ENCODE measurements at places on chromosomes 3 and 15. TPM values are rescaled to one million over a fixed set of nuclear protein-coding genes. Genes with fewer than 3 reads are reported as not detected.

- no peaks in the 10 kb centered on the region for H3K4me1 ChIP-seq
- H3K36me3 ChIP-seq, result no peaks in the 10 kb centered on the region
- DNase-seq, result no peak
- no peak overlapping the region for H3K27ac ChIP-seq
Observed at GRCh38 chr15:73841756-73842725, 31.3 kb upstream of the TBC1D21 start.

DNA sequence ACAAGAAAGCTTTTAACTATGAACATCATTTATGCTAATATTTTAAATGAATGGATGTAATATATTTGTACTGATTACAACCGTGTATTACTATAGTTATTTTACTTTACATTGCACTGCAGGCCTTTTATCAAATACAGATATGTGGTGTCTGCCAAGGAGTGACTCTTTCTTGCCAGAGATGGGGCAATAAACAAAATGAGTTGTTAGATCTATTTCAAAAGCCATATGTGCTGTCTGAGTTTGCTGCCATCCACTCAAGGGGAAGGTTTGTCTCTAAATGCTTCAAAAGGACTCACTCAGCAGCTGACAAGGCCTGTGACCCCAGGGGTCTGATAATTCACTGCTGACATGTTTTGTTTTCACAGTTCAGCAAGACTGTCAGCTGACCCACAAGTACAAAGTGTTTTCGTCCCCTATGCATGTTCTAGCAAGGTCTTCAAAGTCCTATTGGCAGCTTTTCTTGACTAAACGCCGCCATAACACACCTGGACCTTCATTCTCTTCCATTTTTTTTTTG is 41.3 kb upstream of the ZBED2 start:
- no peak for DNase-seq
- no peaks in the 10 kb centered on the region for H3K4me1 ChIP-seq
- H3K27me3 ChIP-seq, result no peaks in the 10 kb centered on the region

DNA sequence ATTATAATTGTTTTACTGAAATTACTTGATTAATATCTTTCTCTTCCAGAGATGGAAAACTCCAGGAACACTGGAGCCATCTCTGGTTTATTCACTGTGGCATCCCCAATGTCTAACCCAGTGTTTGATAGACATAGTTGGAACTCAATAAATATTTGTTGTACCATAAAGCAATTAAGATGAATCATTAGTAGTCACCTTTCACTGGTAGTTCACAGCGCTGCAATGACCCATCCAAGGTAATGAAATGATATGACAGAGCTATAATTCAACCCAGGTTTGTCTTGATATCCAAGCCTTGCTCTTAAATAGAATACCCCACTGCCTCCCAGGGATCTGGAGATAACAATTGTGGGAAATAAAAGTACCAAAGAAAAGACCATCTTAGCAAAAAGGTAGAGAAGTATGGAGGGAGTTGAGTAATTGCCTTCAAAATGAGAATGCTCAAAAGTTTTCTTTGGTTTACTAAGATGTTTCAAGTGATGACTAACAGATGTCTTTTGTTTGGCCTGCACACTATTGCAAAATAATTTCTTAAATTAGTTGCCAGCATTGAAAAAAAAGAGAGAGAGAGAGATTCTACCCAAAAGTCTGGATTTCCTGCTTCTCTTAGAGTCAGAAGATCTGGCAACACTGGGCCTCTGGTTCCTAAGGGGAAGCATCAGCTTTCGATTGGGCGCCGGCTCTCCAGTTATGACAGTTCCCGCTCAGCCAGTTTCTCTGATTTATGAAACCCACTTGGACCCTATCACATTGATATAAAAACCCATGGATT is 348.5 kb downstream of the ERC2 start:
- no peak overlapping the region for H3K4me3 ChIP-seq
- no peak overlapping the region for H3K27ac ChIP-seq
- H3K4me1 ChIP-seq, result no peaks in the 10 kb centered on the region
- DNase-seq, result no peak
- H3K27me3 ChIP-seq, result no peaks in the 10 kb centered on the region

DNA sequence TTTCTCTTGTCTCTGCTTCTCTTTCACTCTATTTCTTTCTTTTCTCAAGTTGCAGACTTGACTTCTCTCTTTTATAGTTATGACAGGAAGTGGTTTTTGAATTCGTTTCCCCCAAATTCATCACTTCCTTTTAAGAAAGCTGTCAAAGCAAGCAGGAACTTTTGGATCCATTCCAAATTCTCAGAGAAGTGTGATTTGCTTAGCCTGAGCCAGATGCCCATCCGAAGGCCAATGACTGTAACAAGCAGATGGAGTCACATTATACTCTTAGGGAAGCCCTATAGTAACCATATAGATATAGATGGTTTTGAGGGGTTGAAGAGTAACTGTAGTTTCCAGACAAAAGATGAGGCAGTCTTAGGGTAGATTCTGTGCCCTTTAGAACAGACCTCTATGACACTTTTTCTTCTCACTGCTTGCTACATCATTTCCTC is 592.0 kb upstream of the KCNMB2 start:
- peak overlapping the region; percentile 27 for H3K27ac ChIP-seq
- DNase-seq, result no peak
- peaks cover 2% of the 10 kb centered on the region for H3K36me3 ChIP-seq
- no peaks in the 10 kb centered on the region for H3K27me3 ChIP-seq

DNA sequence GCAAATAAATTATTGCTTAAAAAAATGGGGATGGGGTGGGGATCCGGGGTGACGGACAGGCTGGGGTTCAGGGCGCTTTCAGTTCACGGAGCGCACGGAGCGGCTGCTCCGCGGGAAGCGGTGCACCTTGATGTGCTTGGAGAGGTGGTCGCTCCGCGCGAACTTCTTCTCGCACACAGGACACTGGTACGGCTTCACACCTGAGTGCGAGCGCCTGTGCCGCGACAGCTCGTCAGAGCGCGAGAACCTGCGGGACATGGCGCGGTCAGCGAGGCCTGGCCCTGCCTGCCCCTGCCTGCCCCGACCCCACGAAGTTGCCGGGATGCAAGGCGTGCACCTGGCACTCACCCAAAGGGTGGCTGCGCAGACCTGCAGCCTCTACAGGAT is 13.6 kb downstream of the KLF15 start:
- no peak for DNase-seq
- H3K4me3 ChIP-seq, result no peak overlapping the region
- H3K27ac ChIP-seq, result no peak overlapping the region
- no peaks in the 10 kb centered on the region for H3K36me3 ChIP-seq

- no peak overlapping the region for H3K27ac ChIP-seq
- DNase-seq, result no peak
- H3K27me3 ChIP-seq, result no peaks in the 10 kb centered on the region
- no peak overlapping the region for H3K4me3 ChIP-seq
Observed at GRCh38 chr3:149005416-149005815, 14.1 kb downstream of the GYG1 start.

GRCh38 chr15:26628071-26628470 is 144.8 kb downstream of the GABRB3 start:
- peak; percentile 17 for DNase-seq
- no peaks in the 10 kb centered on the region for H3K36me3 ChIP-seq
- no peaks in the 10 kb centered on the region for H3K4me1 ChIP-seq
- H3K4me3 ChIP-seq, result no peak overlapping the region
- no peaks in the 10 kb centered on the region for H3K27me3 ChIP-seq
- H3K27ac ChIP-seq, result no peak overlapping the region

IGSF11 gene
- total RNA-seq, result not detected

- peak overlapping the region; percentile 68 for H3K27ac ChIP-seq
- H3K4me3 ChIP-seq, result no peak overlapping the region
- peaks cover 29% of the 10 kb centered on the region for H3K36me3 ChIP-seq
- peak; percentile 80 for DNase-seq
- peaks cover 61% of the 10 kb centered on the region for H3K4me1 ChIP-seq
Observed at GRCh38 chr3:4722103-4722502, 229.0 kb downstream of the ITPR1 start.

CRYGS gene
- 4.4 TPM for total RNA-seq

DNA sequence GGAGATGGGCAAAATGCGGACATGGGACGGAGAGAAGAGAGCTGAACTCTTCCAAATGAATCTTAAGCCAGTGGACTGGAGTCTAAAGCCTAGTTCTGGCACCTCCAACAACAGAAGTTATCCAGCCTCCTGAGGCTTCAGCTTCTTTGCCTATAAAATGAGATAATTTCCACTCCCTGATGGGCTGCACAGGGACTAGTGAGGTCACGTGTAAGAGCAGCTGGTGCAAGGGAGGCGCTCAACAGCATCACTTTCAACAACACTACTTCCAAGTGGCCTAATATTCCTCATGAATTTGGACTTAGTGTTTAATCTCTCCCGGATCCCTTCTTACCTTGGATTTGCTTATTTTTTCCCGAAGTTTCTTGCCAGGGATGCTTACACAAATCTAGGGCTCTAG is 8.7 kb downstream of the CXCR6 start:
- peaks cover 83% of the 10 kb centered on the region for H3K36me3 ChIP-seq
- no peak overlapping the region for H3K4me3 ChIP-seq
- no peak for DNase-seq
- no peaks in the 10 kb centered on the region for H3K27me3 ChIP-seq

DNA sequence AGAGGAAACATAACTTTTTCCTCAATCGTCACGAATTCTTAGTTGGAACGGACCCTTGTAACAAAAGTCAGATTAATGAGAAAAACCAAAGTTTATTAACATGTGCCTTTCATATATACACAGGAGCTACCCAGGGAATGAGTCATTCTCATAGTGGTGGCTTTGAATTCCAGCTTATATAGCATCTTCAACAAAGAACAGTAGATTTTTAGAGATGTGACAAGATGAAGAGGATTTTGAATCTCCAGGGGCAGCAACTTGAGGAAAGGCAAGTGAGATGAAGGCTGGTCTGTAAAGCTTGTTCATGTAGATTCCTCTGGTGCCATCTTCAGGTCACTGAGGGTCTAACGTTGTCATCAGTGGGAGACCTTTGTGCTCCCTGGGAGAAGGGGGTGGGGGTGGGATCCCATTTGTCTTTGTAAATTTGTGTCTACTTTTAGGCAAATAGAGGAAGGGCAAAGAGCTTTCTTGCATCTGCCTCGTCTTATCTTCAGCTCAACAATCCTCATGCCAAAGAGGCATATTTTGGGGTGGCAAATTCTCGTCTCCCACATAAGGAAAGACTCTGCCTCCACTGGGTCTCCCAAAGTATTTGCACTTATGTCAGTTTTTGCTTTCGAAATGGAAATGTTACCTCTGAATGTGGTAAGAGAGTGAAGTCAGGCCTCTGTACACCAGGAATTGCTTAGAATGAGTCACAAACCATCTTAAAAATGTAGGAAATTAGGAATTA is 29.5 kb downstream of the CLEC3B start:
- H3K4me3 ChIP-seq, result no peak overlapping the region
- peaks cover 27% of the 10 kb centered on the region for H3K4me1 ChIP-seq
- H3K36me3 ChIP-seq, result no peaks in the 10 kb centered on the region
- peak; percentile 66 for DNase-seq

- H3K27ac ChIP-seq, result no peak overlapping the region
- H3K27me3 ChIP-seq, result peaks cover 3% of the 10 kb centered on the region
- H3K4me3 ChIP-seq, result no peak overlapping the region
- DNase-seq, result peak; percentile 70
- no peaks in the 10 kb centered on the region for H3K36me3 ChIP-seq
Observed at GRCh38 chr3:149393345-149394160, 16.1 kb upstream of the TM4SF1 start.

GRCh38 chr3:132469326-132469725 is 52.0 kb downstream of the DNAJC13 start:
- H3K27me3 ChIP-seq, result no peaks in the 10 kb centered on the region
- H3K36me3 ChIP-seq, result peaks cover 22% of the 10 kb centered on the region
- DNase-seq, result no peak
- H3K4me3 ChIP-seq, result no peak overlapping the region

DNA sequence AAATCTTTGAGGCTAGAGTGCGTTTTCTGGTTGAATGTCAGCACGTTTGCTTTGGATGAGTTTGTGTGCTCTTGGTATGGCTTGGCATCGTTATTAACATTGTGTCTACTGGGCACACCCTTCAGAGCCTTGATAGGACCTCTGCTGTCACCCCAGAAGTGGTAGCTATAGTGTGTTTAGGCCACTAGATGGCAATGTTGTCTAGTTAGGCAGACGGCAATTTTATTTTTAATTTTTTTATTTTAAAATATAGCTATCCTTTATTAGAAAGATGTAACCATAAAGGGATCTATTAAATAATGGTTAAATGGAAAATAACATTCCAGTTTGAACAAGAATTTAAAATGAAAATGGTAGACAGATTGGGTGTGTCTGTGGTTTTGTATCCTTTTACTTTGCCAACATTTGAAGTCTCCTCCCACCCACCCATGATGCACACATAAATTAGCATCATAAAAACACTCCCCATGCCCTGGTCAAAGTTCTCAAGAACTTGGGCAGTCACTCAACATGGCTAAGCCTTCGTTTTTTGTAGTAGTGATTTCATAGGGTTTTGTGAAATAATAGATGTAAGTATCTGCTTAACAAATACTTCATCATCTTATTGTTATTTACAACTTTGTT is 200.7 kb downstream of the KCNH8 start:
- peaks cover 9% of the 10 kb centered on the region for H3K27me3 ChIP-seq
- H3K4me3 ChIP-seq, result no peak overlapping the region
- H3K4me1 ChIP-seq, result peaks cover 2% of the 10 kb centered on the region
- H3K27ac ChIP-seq, result no peak overlapping the region
- H3K36me3 ChIP-seq, result no peaks in the 10 kb centered on the region

- peaks cover 5% of the 10 kb centered on the region for H3K36me3 ChIP-seq
- H3K27me3 ChIP-seq, result peaks cover 18% of the 10 kb centered on the region
- no peak overlapping the region for H3K27ac ChIP-seq
- peak overlapping the region; percentile 64 for H3K4me3 ChIP-seq
- DNase-seq, result peak; percentile 90
- peaks cover 30% of the 10 kb centered on the region for H3K4me1 ChIP-seq
Observed at GRCh38 chr3:143121241-143122088, 1.9 kb downstream of the CHST2 start.

SOX2 gene
- total RNA-seq, result not detected

DNA sequence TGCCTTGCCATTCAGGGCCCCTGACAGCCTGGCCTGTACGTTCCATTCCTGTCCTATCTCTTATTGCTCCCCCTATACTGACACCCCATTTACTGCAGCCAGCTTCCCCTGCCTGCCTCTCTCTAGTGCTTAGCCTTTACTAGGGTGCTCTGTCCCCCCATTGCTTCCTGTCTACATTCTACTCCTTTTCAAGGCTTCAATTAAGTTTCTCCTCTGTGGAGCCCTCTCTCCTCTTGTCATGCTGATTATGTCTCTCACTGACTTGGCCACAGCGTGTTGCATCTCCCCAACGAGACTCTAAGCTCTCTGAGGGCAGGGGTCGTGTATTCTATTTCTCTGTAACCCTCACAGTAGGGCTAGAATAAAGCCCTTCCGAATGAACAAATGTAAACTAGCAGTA is 185.2 kb downstream of the RPLP1 start:
- H3K4me1 ChIP-seq, result peaks cover 2% of the 10 kb centered on the region
- no peak overlapping the region for H3K4me3 ChIP-seq
- H3K27ac ChIP-seq, result no peak overlapping the region
- H3K27me3 ChIP-seq, result peaks cover 34% of the 10 kb centered on the region
- H3K36me3 ChIP-seq, result no peaks in the 10 kb centered on the region

ANKRD34C gene
- not detected for total RNA-seq

IL17RE gene
- 1.1 TPM for total RNA-seq

- H3K27me3 ChIP-seq, result peaks cover 43% of the 10 kb centered on the region
- peaks cover 5% of the 10 kb centered on the region for H3K4me1 ChIP-seq
- no peaks in the 10 kb centered on the region for H3K36me3 ChIP-seq
- no peak overlapping the region for H3K27ac ChIP-seq
- no peak for DNase-seq
Observed at GRCh38 chr3:134373271-134374104, 759 bp downstream of the AMOTL2 start.

CAV3 gene
- total RNA-seq, result not detected
